SW480 (cell line): ENCODE measurements at places on chromosomes 7 and 10.

- DNase-seq = no peak
These were observed 48.7 kb downstream of the C1GALT1 start for GRCh38 chr7:7231000-7231399.

DNA sequence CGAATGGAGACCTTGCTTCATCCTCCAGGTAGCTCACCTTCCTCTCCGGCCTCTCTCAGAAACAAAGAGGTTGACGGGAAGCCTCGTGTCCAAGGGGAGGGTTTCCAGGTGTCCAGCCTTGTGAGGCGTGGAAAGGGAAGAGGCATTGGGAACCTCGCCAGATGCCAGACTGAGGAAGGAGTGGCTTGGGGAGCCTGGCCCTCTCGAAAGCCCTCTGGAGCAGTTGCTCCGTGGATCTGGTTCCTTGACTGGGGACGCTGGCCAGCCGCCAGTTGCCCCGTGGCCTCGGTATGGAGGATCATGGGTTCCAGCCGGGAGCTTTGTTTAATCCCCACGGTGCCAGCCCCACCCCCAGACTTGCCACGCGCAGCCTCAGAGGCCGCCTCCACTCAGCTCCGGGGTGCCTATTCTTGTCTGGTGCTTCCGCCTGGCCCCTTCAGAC, 30.3 kb upstream of the SUN1 start:
- DNase-seq = no peak

- no peak for DNase-seq
These were observed 243.8 kb upstream of the MDFIC start for GRCh38 chr7:114678116-114678515.

DNA sequence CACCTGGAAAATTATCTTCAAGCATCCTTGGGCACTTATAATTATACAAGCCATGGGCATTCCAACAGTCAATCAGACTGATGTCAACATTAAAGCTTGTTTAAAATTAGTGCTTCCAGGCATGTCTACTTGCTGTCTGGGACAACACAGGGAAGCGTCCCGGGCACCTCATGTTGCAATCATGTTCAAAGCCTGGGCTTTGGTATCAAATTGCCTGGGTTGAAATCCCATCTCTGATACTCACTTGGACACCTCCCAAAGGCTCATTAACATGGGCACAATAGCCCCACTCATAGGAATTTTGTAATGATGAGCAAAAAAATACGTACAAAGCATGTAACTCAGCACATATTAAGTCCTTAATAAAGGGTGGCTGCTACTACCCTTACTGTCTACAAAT, 14.4 kb downstream of the AIFM2 start:
- DNase-seq = no peak

DNA sequence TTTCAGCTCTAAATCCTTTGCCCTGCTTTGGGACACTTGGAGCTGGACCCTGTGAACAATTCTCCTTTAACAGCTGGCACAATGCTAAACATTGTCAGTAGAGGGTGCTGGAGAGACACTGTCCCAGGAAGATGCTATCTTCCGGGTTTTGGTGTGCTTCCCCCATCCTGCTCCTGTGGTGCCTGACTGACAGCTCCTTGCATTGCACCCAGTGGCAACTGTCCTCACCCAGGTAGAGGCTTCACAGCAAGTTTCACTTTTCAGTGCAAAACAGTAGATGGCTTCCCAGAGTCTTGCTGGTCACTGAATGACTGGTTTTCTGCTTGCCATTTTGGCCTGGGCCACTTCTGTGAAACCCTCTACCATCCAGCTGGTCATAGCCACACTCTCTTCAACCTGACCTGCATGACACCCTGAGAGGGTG, 77.3 kb downstream of the CDC14C start:
- DNase-seq = peak; percentile 49

DNA sequence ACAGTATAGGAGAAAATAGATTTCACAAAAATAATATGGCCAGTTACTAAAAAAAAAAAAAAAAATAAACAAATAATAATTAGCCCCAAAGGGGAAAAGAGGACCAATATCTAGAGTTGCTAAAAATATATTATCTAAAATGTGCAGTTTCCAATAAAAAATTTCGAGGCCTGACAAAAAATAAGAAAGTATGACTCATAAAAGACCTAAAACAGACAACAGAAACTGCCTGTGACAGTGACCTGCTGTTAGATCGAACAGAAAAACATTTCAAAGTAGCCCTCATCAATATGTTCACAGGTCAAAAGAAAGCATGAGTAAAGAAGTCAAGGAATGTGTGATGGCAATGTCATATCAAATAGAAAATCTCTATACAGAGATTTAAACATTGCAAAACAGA, 11.8 kb upstream of the TSPAN12 start:
- DNase-seq = no peak

GRCh38 chr7:135326636-135327280, 93.1 kb downstream of the STRA8 start:
- no peak for DNase-seq

DNA sequence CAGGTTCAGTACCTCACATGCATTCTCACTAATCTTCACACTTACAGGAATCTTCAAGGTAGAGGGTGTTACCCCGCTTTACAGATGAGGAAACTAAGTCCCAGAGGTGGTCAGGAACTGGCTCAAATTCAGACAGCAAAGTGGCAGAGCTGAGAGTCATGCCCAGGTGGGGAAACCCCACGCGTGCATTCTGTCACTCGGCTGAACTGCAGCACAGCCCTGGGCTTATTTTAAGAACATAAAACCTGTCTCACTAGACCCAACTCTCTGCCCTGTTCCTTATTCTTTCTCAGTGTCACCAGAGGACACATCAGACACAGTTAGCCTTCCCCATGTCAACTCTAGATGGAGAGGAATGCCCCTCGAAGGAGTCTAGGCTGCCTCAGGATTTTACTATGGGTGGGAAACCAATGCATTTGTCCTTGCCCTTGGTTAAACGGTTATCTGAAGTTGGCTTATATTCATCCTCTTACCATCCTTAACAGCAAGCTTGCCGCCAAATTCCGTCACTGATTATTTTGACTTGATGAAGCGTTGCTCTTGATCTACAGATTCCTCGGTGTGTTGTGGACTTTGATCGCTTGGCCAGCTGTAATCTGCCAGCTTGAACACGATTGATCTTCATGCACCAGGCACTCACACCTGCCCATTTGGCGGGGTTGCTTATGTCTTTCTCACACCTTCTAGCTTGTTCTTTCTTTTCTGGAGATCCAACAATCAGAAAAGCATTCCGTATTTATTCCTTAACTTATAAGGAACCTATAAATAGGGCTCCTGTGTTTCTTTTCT, 627.9 kb downstream of the SDK1 start:
- DNase-seq = peak; percentile 21

DNA sequence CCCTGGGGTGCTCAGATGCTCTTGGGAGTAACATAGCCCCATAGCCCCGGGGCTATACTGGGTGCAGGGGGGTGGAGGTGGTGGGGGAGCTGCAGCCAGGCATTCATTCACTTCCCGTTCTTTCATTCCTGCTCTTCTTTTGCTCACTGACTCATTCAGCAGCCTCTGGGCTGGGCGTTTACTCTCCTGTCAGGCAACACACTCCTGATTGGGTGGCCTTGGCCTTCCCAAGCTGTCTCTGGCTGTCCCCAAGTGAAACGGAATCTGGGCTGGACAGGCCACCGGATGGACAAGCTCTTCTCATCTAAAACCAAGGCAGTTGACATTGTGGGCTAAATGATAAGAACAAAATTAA, 34.6 kb downstream of the CHST3 start:
- DNase-seq = no peak

DNA sequence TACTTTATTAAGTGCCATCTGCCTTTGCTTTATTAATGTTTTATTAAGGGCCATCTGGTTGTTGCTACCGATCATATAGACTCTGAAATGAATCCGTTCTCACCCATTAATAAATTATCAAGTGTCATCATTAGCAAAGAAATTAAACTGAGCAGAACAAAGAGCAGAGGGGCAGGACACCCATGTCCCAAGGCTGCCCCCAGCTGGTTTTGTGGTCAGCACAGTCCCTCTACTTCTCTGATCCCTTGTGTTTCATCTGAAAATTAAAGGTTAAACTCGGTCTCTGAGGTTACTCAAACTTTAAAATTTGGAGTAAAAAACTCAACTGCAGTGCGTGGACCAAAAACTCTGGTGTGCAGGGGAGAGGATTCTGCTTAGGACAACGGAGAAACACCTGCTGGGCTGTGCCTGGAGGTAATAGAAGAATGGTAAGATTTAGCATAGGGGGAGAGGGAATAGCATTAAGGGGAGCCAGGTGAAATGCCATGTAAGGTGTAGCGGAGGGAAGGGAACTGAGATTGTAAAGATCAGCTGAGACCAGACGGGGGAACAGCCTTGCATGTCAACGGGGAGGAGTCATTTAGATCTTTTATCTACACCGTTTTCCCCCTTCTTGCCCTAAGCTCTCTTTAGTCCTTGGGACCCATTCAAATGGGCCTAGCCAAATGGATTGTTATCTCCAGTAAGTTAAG, 10.8 kb upstream of the GSDME start:
- no peak for DNase-seq

GRCh38 chr7:566100-566499, 46.5 kb upstream of the PDGFA start:
- DNase-seq = no peak

- DNase-seq = no peak
These were observed 17.6 kb upstream of the BTRC start for GRCh38 chr10:101336382-101336781.

DNA sequence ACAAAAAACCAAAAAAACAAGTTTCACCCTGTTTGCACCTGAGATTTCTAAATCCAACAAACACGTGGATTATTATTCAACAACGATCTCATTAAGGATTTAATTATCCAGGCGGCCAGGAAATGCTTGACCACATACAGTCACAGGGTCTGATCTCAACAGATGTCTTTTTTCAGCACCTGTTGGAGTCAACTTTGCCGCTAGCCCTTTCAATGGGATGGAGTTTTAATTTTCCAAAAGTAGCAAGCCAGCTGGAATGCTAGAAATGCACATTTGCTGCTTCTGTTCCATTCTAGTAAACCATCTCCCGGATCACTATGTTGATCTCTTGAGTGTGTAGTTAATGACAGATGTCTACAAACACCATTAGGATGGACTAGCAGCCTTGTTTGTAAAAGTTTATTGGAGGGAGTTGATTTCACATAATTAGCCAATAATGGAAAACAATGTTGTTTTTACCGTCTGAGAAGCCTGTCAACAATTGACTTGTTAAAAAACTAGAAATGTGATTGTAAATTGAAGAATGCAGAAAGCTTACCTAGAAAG, 64.2 kb upstream of the DKK1 start:
- DNase-seq = no peak

GRCh38 chr7:138325434-138325833, 134.6 kb upstream of the TRIM24 start:
- DNase-seq = no peak

GRCh38 chr7:41875513-41875912, 172.6 kb upstream of the INHBA start:
- no peak for DNase-seq

GRCh38 chr10:111934931-111935330, 248.6 kb downstream of the GPAM start:
- DNase-seq = no peak

- peak; percentile 23 for DNase-seq
These were observed 14.9 kb downstream of the HIPK2 start for GRCh38 chr7:139762886-139763285.

DNA sequence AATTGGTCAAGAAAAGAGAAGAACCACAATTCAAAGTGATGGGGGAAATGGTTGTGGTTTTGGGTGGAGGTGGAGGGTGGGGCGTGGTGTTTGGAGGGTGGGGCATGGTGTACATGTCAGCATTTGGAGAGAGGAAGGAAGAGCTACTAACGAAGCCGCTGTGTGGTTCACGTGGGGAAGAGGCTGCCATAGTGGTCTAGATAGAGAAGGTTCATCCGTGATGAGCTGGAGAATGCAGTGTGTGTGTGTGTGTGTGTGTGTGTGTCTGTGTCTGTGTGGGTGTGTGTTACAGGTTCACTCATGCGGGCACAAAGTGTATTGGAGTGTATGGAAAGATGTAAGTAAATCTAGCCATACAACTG, 6.1 kb upstream of the VCL start:
- DNase-seq = peak; percentile 90

DNA sequence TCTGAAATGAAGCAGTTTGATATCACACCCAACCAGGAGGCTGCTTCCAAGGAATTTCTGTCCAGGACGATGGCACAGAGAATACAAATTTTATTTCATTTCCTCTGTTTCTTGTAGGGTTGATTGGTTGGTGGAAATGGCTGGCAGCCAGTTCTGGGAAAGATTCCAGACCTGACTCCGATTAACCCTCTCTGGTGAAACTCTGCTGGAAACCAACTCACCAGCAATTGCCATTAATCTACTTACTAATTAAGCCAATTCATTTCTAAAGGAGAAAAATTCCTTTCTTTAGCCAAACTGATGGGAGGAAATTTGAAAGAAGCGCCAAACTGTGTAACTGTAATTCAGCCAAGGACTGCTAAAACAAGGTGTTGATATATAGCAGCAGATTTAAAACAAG, 10.7 kb downstream of the PTF1A start:
- DNase-seq = no peak

DNA sequence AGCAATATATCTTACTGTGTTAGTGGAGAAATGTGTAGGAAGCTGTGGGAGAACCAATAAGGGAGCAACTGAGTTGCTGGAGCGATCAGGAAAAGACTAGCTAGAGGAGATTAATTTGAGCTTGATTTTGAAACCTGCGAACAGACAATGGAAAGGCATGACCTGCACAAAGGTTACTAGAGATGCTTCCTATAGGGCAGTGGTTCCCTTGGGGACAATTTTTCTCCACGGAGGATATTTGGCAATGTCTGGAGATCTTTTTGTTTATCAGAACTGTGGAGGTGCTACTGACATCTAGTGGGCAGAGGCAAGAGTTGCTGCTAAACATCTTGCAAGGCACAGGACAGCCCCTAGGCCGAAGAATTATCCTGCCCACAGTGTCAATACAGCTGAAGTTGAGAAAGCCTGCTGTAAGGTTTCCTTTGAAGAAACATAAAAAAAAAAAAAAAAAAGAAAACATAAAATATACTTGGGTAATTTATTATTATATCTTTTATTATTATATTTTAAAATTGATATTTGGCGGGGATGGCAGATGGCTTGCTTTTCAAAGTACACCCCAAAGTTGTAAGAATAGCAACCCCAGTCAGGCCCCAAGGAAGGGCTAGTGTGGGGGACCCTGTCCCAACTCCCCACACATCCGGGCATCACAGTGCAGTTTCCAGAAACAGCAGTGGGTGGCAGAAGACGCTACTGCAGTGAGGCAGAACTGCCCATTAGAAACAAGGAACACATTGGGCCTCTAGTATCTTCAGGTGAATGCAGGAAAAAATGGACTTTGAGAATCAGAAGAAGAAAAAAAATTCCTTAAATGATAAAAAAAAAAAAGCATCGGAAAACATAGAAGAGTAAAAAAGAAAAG, 481.6 kb downstream of the SH2D4B start:
- peak; percentile 52 for DNase-seq

- no peak for DNase-seq
These were observed 63.7 kb upstream of the BAIAP2L1 start for GRCh38 chr7:98464558-98464940.
